ENCODE measurements at places on chromosomes 7 and 10.

- no peak for DNase-seq
These were observed 1.3 kb downstream of the ADAM22 start for GRCh38 chr7:87935384-87935706.

GRCh38 chr7:56125831-56126230, 9.6 kb upstream of the NUPR2 start:
- no peak for DNase-seq

DNA sequence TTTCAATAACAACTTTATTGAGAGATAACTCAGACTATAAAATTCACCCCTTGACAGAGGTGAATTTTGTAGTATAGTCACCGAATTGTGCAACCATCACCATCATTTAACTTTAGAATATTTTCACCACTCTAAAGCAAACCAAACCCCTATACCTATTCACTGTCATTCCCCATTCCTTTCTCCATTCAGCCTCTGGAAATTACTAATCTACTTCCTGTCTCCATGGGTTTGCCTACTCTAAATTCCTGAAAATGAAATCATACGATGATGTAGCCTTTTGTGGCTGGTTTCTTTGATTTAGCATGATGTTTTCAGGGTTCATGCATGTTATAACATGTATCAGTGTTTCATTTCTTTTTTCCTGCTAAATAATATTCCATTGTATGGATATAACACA, 15.6 kb upstream of the LMTK2 start:
- no peak for DNase-seq

GRCh38 chr7:47149971-47150370, 431.9 kb downstream of the TNS3 start:
- no peak for DNase-seq

GRCh38 chr10:69516316-69516715, 56.9 kb downstream of the NEUROG3 start:
- DNase-seq: no peak

DNA sequence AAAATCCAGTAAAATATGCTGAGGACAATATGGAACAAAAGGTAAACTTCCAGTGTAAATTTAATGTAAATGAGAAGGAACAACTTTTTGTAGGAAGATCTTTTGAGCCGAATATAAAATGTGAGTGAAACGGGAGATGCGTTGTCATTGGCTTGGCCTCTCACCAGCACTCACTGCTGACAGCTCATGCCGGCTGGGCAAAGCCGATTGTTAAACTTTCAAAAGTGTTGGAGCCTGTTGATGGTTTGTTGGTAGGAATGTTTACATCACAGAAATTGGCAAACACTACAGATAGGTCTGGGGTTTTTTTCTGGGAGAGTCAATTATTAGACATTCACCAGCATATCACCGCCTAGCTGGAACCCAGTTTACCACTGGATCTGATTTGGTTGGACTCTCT, 6.1 kb downstream of the PSTK start:
- no peak for DNase-seq

DNA sequence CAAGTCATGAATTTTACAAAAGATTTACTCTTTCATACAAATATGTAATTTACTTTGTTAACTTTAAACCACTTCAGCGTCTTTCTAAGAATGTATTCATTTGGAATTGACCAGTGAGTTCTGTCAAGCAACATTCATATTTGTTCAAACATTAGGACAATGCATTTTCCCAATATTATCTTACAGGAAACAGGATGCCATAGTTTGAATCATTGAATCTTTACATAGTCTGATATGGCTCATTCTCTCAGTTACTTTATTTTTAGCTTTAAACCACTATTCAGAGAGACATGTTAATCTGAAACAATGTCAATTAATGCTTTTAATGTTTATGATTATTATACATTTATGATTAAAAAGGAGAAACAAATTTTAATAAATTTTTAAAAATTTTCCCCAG, 21.1 kb upstream of the MEOX2 start:
- DNase-seq: no peak

- no peak for DNase-seq
These were observed 3.2 kb upstream of the ZNF775 start for GRCh38 chr7:150375662-150376521.

GRCh38 chr7:89728481-89728880, 425.8 kb upstream of the STEAP1 start:
- no peak for DNase-seq

GRCh38 chr7:32155712-32156111, 85.5 kb upstream of the PDE1C start:
- no peak for DNase-seq

- no peak for DNase-seq
These were observed at the start of gene NPY for GRCh38 chr7:24283897-24284698. NPY (plus strand) TSS chr7:24284190; CDS start chr7:24285241, 1,051 bp downstream.

DNA sequence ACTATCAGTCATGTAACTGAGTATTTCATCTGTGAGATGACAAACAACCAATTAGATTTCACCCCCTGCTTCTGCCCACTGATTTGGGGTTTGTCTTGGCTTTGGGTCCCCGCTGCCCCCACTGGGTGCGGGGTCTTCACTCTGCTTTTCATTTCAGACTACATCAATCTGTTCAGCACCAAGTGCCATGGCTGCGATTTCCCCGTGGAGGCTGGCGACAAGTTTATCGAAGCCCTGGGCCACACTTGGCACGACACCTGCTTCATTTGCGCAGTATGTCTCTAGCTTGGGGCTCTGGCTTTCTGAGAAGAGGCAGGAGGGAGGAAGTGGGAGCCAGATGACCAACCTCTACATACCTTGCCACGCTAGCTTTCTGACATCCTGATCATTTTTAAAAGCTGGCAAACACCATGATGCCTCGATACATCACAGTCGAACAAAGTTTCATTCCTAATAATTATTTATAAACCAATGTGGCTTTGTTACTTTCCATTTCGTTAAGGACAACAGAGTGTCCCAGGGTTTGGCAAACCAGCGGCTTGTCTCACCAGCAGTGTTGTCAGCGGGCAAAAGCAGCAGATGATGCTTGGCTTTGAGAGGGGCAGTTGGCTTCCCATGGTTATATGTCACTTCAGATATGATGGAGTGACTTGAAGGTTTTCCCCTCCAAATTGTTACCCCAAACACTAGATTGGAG, 30.3 kb upstream of the BMPR1A start:
- no peak for DNase-seq

- no peak for DNase-seq
These were observed 6.4 kb downstream of the HEPACAM2 start for GRCh38 chr7:93219868-93220267.

DNA sequence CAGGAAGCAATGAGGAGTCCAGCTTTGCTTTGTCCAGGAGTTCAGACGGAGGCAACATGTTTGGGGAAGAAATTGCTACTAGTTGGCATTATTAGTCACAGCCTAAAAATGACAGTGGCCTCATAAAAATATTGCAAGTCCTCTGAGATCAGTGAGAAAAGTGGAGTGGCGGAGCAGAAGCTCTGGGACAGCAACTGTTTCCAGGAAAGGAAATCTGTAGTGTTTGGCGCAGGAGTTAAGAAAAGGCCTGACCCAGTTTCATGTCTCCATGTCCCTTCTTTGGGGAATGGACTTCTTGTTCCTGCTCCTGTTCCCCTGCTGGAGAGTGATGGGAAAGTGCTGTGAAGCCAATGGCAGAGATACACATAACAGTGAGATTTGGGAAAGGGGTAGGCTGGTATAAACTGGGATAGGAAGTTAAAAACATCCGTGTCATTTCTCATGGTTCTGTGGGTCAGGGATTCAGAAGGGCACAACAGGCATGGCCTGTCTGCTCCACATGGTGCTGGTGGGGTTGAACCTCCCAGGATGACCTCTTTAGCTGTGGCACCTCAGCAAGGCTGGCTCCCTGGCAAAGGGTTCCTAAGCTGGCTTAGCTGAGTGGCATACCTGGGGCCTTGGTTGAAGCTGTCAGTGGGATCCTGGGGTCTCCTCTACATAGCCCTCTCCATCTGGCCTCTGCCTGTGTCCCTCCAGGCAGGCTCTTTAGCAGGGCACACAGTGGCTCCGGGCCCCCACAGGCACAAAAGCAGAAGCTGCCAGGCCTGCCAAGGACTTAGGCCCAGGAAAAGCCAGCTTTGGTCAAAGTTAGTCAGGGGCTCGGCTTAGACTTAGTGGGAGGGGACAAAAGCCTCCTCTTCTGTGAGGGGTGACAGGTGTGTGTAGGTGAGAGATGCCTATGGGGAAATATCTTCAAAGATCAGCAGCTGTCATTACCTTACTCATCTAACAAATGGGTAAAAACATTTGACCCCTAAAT, 77.7 kb downstream of the WDFY4 start:
- DNase-seq: no peak

DNA sequence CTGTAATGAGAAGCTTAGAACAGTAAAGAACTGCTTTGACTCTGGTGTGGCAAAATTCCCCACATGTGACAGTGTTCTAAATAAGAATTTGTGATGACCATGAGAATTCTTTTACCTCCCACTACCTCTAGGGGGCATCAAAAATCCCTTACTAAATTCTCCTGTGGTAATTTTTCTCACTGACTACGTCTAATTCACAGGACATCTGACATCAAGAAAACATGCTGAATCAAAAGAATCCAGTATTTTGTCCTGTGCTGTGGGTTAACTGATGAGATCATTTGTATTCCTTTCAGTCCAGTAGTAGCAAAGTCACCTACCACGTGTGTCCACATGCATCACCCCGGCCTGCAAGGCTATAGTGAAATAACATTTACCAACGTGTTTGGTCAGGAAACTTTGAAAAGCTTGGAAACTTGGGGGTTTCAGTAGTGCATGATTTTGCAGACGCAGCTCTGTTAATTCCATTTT, 103.8 kb downstream of the ATE1 start:
- no peak for DNase-seq

DNA sequence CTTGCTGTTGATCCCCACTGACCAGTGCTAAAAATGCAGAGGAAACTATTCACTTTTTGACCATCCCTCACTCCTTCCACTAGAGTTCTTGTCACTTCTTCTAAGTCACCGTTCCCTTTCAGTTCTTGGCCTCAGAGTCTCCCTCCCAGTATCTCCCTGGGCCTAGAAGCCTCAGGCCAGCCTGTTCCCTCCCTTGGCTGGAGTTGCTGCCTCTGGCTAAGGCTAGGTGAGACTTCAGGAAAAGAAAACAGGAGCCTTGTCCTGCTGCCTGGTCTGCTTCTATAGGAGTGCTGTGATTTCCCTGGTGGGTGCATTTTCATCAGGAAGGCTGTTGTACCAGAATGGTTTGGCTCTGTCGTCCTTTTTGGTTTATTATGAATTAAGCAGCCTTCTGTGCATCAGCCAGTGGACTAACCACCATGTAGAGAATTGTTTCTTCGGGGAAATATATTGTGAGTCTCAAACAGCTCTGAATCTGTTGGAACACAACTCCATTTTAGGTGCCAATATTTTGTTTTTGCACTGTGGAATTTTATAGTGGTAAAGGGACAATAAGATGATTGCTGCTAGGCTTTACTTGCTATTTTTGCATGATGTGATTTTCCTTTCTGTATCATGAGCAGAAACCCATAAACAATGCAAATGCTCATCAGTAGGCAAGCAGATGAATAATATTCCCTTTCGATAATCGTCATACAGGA, 233.4 kb upstream of the FZD1 start:
- no peak for DNase-seq

DNA sequence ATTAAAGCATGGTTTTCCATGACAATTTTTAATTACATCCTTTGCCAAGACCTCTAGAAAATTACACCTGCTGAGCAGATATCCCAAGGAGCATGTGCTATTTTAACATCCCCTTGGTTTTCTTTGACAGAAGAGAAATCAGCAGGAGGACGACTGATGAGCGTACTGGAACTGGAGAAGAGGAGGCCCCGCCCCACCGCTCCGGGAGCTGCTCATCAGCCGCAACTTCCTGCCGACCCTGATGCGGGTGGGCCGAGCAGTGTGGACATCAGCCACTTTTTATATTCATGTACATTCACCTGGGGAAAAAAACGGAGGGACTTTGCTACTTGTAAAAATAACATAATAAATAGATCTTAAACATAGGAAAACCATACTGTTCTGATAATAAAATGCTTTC, 54.2 kb downstream of the CDC123 start:
- no peak for DNase-seq

- DNase-seq: no peak
These were observed 116.2 kb upstream of the SH2B2 start for GRCh38 chr7:102170393-102170970.

GRCh38 chr10:62813453-62813852, 2.7 kb downstream of the EGR2 start:
- DNase-seq: no peak

GRCh38 chr7:159192725-159193453, 48.2 kb upstream of the VIPR2 start:
- DNase-seq: no peak

DNA sequence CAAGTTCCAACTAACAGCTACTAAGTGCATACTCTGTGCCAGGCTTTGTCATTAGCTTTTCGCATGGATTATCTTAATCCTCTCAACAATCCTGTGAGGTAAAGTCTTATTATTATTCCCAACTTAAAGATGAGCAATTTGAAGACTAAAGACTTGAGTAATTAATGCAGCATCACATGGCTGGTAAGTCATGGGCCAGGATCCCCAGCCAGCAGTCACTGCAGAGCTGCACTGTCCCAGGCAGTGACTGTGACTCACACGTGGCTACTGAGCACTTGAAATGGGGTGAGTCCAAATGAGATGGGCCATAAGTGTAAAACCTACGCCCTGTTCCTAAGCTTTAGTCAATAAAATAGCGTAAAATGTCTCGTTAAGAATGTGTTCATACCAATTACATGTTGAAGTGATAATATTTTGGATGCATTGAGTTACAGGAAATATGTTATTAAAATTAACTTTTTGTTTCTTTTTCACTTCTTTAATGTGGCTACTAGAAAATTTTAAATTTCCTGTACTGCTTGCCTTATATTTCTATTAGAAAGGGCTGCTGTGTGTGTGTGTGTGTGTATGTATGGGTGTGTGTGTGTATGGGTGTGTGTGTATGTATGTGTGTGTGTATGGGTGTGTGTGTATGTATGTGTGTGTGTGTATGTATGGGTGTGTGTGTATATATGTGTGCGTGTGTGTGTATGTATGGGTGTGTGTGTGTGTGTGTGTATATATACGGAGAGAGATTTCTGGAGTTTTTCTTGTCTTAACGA, 756.3 kb downstream of the AUTS2 start:
- DNase-seq: no peak

DNA sequence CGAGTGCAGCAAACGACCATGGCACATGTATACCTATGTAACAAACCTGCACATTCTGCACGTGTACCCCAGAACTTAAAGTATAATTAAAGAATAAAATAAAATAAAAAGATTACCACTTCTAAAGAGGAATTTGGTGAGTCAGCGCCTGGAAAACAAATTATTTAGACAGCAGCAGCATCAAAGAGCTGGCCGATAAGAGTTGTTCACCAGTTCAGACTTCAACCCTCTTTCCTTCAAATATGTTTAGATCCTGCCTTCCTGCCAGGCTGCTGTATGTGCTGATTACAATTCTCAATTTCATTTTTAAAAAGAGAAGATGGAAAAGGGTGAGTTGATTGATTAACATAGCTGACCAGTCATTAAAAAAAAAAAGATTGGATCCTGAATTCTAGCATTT, 672.0 kb upstream of the NRP1 start:
- DNase-seq: no peak

DNA sequence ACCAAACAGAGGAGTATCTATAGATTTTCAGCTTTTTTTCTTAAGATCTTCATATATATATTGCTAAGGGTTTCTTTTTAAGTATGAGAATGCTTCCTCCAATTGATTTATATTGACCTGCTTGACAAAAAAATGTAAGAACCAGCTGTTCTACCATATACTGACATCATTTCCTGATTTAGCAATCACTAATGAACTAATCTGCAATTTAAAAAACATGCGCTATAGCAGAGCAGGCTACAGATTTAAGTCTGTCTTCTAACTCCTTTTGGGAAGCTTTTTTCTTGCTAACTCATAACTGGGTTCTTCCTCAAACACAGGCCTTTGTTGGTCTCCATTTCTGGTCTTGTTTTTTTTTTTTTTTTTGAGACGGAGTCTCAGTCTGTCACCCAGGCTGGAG, 33.2 kb downstream of the ABCC2 start:
- no peak for DNase-seq

GRCh38 chr7:123901101-123901500, 23.9 kb upstream of the SPAM1 start:
- DNase-seq: no peak
